NCI-H1417 treated with DMSO at 0.1 percent for 48 hours (cell line): ENCODE measurements at places on chromosomes 16 and 17.

DNA sequence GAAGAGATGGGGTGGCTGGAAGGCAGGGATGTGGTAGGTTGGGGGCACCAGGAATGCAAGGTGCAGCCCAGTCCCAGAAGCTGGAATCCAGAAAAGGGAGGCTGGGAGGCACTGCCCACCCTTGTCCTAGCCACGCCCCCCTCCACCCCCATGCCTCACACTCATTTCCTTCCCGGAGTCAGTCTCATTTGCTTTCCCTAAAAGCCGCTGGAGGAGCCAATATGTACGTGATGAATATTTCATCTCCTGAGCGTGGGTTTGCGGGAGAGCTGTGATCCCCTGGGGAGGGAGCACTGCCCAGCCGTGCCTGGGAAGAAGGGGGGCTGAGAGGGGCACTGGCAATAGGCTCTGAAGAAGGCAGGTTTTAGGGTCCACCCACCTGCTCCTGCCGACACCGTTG lies 124.5 kb upstream of the LHX1 start:
- DNase-seq, result no peak

- DNase-seq, result no peak
These were observed 29.5 kb downstream of the MPRIP start for GRCh38 chr17:17071531-17072360.

- no peak for DNase-seq
These were observed 4.9 kb upstream of the CBX4 start for GRCh38 chr17:79843816-79844800.

DNA sequence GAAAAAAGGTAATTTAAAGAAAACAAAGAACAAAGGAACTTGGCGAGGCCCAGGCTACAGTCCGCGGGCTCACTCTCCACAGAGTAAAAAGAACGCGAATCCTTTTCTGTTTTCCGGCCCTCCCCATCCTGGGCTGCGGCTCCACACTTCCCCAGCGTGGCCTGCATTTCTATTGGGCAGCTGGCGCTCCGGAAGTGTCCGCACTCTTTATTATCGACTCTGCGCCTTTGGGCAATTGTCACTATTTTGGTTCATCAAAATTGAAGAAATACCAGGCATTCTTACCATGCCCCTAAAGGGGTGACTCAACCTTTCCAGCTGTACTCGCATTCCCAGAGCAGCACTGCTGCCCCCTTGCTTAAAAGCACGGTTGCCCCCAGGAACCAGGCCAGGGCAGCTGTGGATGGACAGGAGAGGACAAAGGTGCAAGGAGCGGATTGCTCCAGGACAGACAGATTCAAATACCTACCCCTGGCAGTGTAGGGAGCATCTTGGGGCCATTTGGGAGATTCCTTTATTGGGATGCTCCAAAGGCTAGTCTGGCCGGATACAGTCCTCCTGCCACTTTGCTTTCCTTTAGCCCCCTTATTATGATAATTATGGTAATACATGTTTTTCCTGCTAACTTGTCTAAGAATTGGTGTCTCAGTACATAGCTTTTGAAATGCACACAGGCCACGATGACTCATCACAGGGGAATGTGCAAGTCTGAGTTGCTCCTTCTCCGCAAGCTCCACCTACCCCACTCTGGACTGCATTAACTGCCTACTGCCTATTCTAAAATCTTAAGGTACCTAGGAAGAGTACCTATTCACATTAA lies 985 bp upstream of the SLFN12 start:
- DNase-seq, result no peak

DNA sequence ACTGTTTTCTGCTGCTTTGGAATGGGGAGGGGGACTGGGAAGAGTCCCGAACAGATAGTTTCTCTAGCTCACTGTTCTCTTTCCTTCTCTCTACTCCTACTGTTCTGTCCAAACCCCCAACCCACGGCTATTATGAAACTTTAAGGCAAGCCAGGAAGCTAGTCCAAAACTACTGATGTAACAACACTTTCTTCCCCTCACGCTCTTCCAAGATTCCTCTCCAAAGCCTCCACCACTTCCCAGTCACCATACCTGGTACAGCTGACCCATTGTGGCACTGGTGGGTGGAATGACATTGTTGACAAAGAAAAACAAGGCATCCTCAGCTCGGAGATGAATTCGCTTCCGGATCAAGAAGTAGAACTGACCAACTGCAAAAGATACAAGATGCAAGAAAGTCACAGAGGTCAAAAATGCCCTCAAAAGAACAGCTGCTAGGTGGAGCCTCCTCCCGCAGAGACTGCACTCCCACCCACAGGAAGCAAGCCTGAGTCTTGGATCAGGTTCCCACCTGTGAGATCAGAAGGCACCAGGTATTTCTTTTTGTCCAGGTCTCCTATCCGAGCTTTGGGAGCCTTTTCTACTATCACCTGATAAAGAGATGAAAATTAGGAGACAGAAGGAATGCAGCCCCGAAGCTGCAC lies 1.0 kb downstream of the GABARAP start:
- no peak for DNase-seq

- DNase-seq, result no peak
These were observed 50.9 kb upstream of the MTSS2 start for GRCh38 chr16:70736465-70737376.

- DNase-seq, result no peak
These were observed 23.4 kb upstream of the SREBF1 start for GRCh38 chr17:17859909-17860765.

GRCh38 chr16:50195276-50195675 lies 42.2 kb downstream of the TENT4B start:
- no peak for DNase-seq

DNA sequence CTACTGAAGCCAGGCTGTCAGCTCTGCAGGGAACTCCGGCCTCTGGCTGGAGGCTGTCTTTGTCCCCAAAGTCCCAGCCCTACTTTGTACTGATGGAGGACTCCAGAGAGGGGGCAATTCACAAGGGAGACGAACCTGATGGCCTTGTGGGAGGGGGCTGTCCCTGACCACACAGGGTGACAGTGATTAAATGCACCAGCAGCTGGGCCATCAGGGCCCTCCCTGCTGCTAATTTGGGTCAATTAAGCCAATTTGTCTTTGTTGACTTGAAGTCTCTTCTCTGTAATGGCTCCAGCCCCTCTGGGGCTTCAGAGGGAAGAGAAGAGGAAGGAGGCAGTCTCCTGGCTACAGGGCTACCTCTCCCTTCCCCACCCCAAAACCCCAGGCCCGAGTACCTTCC lies 22.0 kb downstream of the TMEM132E start:
- peak; percentile 31 for DNase-seq

GRCh38 chr16:81700780-81701165 lies 78.3 kb upstream of the PLCG2 start:
- no peak for DNase-seq

GRCh38 chr17:73643001-73643851 lies 1.0 kb downstream of the SDK2 start:
- DNase-seq, result no peak

GRCh38 chr17:81888105-81888987 lies 3.0 kb downstream of the ALYREF start:
- DNase-seq, result no peak

DNA sequence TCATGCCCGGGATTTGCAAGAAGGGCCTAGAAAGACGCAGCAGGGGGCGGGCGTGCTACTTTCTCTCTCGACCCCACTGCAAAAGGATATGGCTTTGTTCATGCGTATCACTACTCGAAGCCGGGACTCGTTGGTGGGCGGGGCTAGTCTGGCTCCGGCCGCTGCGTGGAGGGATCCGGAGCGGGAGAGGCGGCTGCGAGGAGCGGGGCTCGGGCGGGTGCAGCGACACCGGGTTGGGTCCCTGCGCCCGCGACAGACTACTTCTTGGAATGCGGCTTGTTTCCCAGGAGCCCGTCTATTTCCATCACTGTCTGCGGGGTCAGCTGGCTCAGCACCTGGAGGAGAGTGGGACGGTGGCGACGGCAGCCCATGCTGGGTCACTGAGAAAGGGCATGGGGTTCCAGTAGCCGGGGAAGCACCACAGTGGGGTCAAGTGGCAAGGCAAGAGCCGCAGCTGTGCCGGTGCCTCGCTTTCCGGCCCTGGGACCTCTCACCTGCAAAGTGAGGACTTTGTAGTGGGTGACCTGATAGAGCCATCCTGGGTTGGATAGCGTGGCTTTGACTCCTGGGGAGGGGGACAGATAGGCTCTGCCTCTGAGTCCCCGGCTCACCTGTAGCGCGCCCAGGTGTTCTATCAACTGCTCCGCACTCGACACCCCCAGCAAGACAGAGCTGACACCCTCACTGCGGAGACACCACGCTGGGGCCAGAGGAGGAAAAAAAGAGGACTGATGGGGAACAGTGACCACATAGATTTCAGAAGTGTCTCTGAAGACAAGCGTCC lies 6.6 kb downstream of the KCNAB3 start:
- no peak for DNase-seq

- no peak for DNase-seq
These were observed 5.7 kb upstream of the SLC38A8 start for GRCh38 chr16:84048270-84048669.

DNA sequence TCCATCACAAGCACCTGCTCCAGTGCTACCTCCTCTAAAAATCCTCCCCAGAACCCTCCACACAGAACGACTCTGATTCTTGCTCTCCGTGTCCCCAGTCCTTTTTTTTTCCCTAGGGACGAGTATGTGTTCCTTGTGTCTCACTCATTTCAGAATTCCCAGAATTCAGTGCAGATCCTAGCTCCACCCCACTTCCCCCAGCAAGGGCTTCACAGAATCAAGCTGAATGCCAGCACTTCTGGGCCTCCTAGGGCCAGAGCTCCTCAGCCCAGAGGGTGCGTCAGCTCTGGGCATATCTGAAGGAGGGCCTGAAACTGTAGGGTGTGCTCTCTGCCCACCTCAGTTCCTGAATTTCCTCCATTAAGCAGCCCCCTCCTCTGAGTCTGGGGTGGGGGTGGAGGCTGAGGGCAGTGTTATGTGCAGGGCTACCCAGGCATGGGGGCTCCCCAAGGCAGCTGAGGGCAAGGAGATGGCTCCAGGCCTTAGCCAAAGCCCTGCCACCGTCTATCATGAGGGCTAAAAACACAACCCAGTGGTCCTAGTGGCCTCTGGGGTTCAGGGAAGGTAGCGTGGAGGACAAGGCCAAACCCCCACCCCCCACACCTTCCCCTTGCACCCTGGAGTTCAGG lies 6.5 kb downstream of the UNC119 start:
- DNase-seq, result no peak

- DNase-seq, result no peak
These were observed 53.4 kb downstream of the PIMREG start for GRCh38 chr17:6497496-6498221.

DNA sequence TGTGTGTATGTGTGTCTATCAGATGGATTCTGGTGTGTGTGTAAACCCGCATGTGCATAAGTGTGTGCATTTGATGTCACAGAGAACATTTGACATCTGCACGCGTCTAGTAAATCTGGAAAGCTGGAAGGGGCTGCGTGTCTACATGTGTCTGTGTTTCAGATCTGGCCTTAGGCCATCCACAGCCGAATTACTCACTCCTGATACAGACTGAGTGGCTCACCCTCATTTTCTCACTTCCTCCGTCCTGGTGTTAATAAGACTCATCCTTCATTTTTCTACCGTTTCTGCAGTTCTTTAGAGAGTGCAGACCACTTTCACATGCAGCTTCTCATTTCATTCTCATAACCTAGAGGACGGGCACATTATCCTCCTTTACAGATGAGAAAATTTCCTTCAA lies 491.6 kb downstream of the CDH13 start:
- no peak for DNase-seq

- DNase-seq, result no peak
These were observed 27.7 kb downstream of the SRL start for GRCh38 chr16:4214215-4214621.

DNA sequence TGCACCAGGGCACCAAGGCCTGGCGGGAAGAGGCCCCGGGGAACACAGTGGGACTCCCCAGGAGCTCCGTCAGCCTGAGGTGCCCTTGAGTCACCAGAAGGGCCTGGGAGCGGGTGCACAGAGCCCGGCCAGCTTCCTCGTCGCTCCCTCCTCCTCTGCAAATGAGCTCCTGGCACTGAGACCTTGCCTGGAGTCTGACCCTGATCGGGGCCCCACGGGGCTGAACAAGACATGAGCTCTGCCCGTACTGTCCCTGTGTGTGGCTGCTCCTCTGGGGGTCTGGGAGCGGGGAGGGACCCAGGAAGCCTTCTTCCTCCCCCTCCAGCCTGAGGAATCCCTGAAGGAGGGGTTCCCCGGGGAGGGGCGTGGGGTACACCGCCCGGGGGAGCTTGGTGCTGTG lies 36.4 kb upstream of the SSTR5 start:
- DNase-seq, result no peak

GRCh38 chr17:63082273-63082861 lies 116.3 kb downstream of the TANC2 start:
- no peak for DNase-seq

DNA sequence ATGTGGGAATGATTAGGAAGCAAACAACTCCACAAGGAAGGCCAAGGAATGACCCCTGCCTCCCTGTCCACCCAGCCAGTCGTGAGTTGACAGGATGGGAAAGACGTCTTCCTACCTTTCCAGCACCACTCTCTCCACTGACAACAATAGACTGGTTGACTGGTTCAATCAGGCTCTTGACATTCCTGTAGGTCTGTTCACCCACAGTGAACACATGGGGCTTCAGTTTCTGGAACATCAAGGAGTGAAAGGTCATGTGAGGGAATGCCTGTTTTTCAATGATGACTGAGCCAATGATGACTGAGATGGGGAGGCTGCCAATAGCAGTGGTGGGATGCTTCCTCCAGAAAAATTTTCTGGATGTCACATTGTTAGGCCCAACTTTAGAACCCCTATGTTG lies 9.6 kb downstream of the MYO19 start:
- no peak for DNase-seq

DNA sequence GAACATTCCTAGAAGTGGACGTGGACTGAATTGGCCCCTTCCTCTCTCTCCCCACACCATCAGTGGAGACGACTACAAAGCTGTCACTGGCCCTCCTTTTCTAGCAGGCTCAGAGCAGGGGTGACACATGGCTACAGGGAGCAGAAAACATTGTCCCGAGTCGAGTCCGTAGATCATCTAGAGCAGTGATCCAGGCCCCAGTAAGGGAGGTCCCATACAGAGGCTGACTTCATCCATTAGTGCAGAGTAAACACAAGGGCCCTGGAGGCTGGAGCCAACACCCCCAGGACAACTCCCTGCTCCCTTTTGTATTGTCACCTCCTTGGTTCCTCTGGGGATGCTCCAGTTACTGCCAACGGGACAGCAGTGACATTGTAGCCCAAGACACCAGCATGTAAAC lies 130.7 kb downstream of the CMIP start:
- no peak for DNase-seq
